ELR (cell line): ENCODE measurements at places on chromosomes 2 and 18.

- DNase-seq = no peak
Observed at GRCh38 chr2:100801402-100801801, 18.5 kb upstream of the NPAS2 start.

GRCh38 chr2:28448793-28449100 is 47.1 kb upstream of the PLB1 start:
- no peak for DNase-seq

DNA sequence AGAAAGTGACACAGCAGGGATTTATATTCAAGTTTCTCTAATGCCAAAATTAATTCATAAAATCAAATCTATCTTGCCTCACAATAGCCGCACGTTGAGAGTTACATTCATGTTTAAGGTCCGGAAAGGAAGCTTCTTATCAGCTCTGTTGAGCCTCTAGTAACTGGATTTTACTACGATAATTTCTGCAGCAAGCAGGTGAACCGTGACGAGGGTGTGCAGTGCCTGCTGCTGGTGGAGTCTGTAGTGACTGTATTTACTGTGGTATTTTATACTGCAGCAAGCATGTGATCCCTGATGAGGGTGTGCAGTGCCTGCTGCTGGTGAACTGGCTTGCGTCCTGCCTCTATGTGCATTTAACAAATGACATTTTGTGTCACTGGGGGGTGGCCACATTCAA is 120.0 kb downstream of the SNTG2 start:
- DNase-seq = no peak

- DNase-seq = no peak
Observed at GRCh38 chr18:51506811-51507210, 309.3 kb upstream of the MEX3C start.

DNA sequence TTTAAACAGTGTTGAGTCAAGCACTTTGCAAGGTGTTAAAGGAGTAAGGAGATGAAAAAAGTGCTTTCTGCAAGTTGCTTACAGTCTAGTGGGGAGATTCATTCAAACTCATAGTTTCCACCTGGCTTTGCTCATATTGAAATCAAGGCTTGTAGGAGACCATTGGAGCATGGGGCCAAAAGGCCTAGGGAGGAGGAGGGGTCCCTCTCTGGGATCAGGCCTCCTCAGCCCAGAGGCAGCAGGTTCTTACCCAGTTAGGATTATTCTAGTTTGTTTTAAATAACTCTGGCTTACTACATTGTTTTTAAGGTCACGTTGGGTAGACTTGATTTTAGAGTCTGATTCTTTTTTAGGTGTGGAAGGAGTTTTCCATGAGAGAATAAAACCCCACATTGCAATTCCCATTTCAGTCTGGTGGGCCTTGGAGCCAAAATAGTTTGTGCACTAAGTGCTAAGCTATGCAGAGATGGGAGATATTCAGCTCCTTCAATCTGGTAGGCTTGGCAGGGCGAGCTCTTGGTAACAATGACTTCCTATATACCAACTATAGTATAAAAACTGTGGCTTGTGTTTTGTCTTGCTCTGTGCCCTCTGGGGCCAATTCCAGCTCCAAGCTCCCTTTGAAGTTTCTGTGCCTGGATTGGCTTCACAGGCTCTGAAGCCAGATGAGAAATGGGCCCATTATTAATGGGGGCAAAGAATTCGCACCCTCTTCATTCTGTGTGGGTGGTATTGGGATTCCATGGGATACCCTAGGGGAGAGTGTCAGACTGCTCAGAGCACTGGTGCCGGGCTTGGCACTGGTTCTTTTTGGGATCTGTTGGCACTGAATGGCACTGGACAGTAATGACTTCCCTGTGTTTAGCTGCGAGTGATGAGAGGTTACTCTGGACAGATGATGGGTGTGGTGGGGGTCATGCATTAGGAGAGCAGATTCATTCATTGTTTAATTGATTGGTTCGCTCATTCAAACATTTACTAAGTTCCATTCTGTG is 301.1 kb downstream of the MYCN start:
- DNase-seq = no peak

DNA sequence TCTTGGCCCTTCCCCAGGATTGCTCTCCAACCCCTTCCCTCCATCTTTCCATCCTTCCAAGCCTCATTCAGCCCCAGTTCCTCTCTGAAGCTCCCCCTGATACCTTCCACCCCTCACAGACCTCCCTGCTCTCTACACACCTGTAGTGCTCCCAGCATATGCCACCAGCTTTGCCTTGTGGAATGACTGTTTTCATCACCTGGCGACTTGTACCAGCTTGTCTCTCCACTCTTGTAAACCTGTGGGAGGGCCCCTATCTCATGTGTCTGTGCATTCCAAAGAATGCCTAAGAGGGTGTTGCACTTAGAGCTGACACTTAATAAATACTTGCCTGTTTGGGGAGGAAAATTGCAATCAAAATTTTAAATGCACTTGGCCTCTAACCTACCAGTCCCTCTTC is 198.7 kb downstream of the BCL11A start:
- no peak for DNase-seq

GRCh38 chr2:7619203-7619970 is 702.2 kb downstream of the RNF144A start:
- no peak for DNase-seq

DNA sequence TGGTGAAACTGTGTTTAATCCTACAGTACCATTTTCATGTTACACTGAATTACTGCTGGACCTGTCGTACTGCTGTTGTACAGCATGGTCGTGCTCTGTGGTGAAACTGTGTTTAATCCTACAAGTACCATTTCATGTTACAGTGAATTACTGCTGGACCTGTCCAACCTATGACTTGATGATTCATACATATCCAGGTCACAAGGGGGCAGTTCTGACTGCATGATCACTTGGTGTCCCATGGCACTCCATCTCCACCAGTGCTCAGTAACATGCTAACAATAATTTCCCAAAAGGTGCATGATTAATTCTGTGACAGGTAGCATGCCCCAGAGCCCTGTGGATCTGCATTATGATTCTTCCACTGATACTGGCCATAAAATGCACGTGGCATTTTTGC is 101.6 kb downstream of the ADCYAP1 start:
- DNase-seq = no peak

GRCh38 chr2:241965931-241966412 is 96.4 kb downstream of the RTP5 start:
- peak; percentile 92 for DNase-seq

DNA sequence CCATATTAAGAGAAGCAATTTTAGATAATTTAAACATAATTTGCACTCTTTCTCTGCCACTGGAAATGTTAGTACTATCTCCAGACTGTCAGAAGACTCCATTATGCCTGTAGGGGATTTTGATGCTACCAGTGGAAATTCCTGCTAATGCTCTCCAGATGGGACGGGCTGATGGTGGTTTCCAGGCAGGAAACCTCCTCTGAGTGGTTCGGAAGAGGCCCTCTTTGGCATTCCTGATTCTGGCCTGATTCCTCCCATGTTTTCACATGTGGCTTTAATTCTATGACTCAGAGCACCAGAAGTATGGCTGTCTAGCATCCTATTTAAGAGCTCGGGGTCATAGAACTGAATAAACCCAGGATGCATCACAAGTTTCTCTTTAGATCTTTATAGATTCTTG is 70.9 kb upstream of the ST6GAL2 start:
- DNase-seq = peak; percentile 83

GRCh38 chr2:39419282-39420223 is 17.5 kb downstream of the MAP4K3 start:
- peak; percentile 44 for DNase-seq
